ENCODE measurements at places on chromosomes 6 and 20.

GRCh38 chr6:166143011-166143410 is 24.6 kb downstream of the TBXT start:
- no peaks in the 10 kb centered on the region for H3K27me3 ChIP-seq
- no peak overlapping the region for H3K4me3 ChIP-seq
- no peaks in the 10 kb centered on the region for H3K4me1 ChIP-seq
- no peaks in the 10 kb centered on the region for H3K36me3 ChIP-seq

- H3K27me3 ChIP-seq: no peaks in the 10 kb centered on the region
- no peak for DNase-seq
- peaks cover 5% of the 10 kb centered on the region for H3K4me1 ChIP-seq
Measured at GRCh38 chr6:87407561-87407900, 241 bp upstream of the CFAP206 start.

GRCh38 chr6:108403236-108403635 is 108.4 kb downstream of the AFG1L start:
- no peaks in the 10 kb centered on the region for H3K27me3 ChIP-seq
- DNase-seq: no peak
- H3K36me3 ChIP-seq: no peaks in the 10 kb centered on the region
- H3K4me3 ChIP-seq: no peak overlapping the region
- no peak overlapping the region for H3K27ac ChIP-seq

DNA sequence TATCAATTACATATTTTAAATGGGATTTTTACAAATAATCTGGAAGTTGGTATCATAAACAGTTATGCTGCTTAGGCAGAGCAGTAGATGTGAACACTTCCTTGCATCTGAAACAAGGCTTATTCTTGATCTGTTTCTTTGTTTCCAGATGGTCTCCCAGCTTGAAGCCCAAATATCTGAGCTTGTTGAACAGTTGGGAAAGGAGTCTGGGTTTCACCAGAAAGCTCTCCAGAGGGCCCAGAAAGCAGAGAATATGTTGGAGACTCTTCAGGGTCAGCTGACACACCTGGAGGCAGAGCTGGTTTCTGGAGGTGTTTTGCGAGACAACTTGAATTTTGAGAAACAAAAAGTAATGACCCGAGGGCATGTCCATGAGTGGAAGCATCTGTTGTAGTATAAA is 91.9 kb downstream of the CCDC170 start:
- no peaks in the 10 kb centered on the region for H3K27me3 ChIP-seq
- no peak overlapping the region for H3K27ac ChIP-seq
- no peak overlapping the region for H3K4me3 ChIP-seq
- DNase-seq: no peak
- H3K36me3 ChIP-seq: no peaks in the 10 kb centered on the region

GRCh38 chr6:104608101-104608500 is 251.6 kb downstream of the HACE1 start:
- no peaks in the 10 kb centered on the region for H3K4me1 ChIP-seq
- H3K36me3 ChIP-seq: no peaks in the 10 kb centered on the region
- no peaks in the 10 kb centered on the region for H3K27me3 ChIP-seq
- no peak for DNase-seq
- no peak overlapping the region for H3K27ac ChIP-seq

GRCh38 chr20:14498772-14499171 is 161.4 kb upstream of the FLRT3 start:
- H3K4me3 ChIP-seq: no peak overlapping the region
- no peaks in the 10 kb centered on the region for H3K27me3 ChIP-seq
- H3K36me3 ChIP-seq: no peaks in the 10 kb centered on the region
- DNase-seq: no peak
- H3K27ac ChIP-seq: no peak overlapping the region

- no peaks in the 10 kb centered on the region for H3K27me3 ChIP-seq
- no peak overlapping the region for H3K27ac ChIP-seq
- H3K36me3 ChIP-seq: no peaks in the 10 kb centered on the region
- no peak overlapping the region for H3K4me3 ChIP-seq
Measured at GRCh38 chr6:15355683-15356099, 109.8 kb downstream of the JARID2 start.

GRCh38 chr6:85134172-85134571 is 315.7 kb upstream of the NT5E start:
- H3K27ac ChIP-seq: no peak overlapping the region
- H3K4me3 ChIP-seq: no peak overlapping the region
- no peaks in the 10 kb centered on the region for H3K36me3 ChIP-seq
- DNase-seq: no peak
- no peaks in the 10 kb centered on the region for H3K27me3 ChIP-seq

DNA sequence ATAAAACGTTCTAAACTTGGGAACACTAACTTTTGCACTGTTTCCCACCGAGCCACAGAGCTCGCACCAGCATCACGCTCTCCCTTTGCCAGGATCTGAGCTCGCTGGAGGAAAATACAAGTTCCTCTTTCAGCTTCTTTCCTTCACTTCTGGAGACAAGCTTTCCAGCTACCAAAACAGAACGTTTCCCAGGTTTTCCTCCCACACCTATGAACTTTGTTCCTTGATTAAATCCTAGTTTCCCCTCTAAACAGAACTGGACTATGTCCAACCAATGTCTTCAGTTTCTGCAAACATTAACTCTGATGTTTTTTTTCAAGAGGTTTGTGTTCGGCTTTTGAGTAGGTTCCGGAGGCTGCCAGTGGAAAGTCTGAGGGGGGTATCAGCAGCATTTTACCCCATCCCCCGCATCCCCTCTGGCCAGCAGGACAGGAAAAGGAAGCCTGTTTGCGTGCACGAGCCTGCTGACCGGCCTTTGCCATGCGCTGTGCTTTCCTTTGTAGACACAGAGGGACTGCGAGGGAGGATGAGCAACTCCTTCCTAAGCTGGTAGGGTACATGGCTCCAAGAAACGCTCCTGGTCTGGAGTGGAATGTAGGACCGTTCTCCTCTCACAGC is 135.5 kb downstream of the LY86 start:
- H3K36me3 ChIP-seq: no peaks in the 10 kb centered on the region

DNA sequence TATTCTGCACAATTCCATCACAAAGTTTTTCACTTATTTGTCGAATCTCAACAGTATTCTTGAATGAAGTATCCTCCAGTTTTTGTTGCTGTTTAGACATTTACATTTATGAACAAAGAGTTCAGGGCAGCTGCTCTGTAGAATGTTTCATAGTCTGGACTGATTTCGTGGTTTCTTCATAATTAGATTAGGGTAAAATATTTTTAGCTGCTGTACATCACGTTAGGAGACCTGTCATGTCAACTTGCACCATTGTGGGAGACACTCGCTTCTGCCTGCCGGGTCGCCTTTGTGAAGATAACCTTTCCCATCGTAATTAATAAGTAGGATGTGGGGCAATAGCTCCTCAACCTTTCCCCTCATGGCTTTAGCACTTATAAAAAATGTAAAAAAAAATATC is 27.5 kb upstream of the RPS6KA2 start:
- H3K4me1 ChIP-seq: no peaks in the 10 kb centered on the region
- no peaks in the 10 kb centered on the region for H3K27me3 ChIP-seq
- DNase-seq: no peak
- no peak overlapping the region for H3K27ac ChIP-seq
- no peak overlapping the region for H3K4me3 ChIP-seq
- H3K36me3 ChIP-seq: no peaks in the 10 kb centered on the region

DNA sequence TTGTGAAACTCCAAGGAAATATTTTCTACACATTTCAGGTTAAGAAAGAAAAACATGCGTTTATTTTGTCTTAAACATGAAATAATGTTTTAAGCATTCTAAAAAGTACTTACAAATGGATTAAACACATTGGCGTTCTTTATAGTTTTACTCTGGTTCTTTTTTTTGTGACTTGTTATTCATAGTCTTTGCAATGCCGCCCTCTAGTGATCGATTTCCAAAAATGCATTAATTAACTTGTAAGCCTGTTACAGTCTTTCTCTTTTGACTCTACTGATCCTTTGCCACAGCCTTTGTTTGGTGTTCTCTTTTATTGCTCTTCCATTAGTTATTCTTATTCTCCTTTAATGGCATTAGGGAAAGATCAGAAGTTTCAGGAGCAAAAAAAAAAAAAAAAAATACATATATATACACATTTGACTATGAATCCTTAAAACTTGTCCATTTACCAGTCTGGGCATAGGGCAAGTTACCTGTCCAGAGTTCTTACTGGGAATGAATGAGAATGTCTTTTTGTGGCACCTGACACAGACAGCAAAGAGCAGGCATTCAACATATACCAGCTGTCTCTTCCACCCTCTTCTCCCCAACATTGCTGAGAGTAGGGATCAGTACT is 59.9 kb downstream of the MACROD2 start:
- H3K4me1 ChIP-seq: no peaks in the 10 kb centered on the region
- H3K27me3 ChIP-seq: no peaks in the 10 kb centered on the region
- H3K36me3 ChIP-seq: no peaks in the 10 kb centered on the region
- H3K27ac ChIP-seq: no peak overlapping the region

DNA sequence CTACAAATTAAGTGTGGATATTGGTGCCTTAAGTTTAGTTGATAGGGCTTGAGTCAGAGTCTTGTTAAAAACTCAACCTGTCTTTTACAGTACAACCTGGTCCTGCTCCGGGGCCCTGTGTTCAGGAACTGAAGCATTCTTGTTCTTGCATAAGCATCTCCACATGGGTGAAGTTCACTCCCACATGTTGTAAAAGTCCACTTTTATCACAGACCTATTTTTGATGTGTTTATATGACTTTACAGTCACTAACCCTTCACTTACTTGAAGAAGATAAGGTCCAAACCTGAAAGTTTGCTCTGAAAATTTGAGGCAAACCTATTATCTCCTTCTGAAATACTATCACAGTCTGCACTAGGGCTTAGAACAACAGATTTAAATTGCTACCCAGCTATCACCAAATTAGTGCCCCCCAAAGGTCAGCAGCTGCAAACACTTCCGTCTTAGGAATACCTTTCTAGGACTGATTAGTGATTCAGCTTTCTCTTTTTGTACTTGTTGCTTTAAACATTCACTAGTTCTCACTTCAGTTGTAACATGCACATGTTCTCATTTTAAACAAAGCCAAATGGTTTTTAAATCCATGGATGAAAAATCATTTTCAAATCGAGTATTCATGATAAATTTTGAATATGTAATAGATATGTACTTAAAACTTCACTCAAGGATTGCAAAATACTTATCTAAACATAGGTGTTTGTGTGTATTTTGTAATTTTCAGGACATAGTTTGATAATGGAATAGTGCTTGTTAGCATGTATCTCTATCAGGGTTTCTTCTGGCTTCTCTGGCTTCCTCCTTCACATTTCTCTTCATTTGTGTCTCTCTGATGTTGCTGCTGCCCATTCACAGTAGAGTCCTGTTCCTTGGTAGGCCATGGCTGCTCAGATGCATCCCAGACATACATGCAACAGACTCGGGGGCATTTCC is 469.8 kb upstream of the SOX4 start:
- no peaks in the 10 kb centered on the region for H3K27me3 ChIP-seq
- no peaks in the 10 kb centered on the region for H3K4me1 ChIP-seq
- DNase-seq: no peak
- H3K36me3 ChIP-seq: no peaks in the 10 kb centered on the region

Data from naive thymus-derived CD4-positive, alpha-beta T cell (primary cell).